ENCODE measurements at places on chromosomes 4 and X.

GRCh38 chr4:174397366-174398155, 113.8 kb downstream of the CEP44 start:
- DNase-seq = no peak

GRCh38 chr4:35818520-35818919, 425.8 kb downstream of the ARAP2 start:
- no peak for DNase-seq

DNA sequence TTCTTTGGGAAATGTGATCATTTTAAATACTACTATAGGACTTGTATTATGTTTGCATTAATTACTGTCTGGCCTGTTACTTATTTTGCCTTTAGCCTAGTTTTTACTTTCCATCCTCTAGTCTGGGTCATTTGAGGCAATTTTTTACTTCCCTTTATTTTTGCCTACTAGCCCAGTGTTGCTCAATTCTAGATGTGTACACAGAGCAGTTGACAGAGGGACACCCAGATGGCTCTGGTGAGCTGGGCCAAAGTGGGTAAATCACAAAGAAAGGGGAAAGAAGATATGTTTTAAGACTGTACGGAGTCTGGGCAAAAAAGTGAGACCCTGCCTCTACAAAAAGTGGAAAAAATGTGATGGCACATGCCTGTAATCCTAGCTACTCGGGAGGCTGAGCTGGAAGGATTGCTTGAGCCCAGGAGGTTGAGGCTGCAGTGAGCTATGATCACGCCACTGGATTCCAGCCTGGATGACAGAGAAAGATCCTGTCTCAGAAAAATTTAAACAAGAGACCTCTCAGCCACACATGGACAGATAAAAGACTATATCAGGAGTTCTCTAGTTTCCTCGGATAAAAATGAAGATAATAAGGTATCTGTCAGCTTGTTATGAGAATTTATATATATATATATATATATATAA, 35.7 kb downstream of the APOO start:
- no peak for DNase-seq

DNA sequence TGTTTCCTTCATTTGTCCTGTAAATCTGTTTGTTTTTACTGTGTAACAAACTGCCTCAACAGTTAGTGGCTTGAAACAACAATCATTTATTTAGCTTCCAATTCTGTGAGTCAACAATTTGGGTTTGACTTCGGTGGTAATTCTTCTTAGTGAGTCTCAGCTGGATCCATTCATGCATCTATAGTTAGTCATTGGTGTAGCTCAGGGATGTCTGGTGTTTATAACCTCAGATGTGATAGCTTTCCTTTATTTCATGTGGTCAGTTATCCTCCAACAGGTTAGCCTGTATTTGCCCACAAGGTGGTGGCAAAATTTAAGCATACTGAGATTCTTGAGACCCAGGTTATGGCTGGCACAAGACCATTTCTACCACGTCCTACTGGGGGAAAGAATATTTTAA, 1267.2 kb downstream of the RAPGEF2 start:
- DNase-seq = no peak

DNA sequence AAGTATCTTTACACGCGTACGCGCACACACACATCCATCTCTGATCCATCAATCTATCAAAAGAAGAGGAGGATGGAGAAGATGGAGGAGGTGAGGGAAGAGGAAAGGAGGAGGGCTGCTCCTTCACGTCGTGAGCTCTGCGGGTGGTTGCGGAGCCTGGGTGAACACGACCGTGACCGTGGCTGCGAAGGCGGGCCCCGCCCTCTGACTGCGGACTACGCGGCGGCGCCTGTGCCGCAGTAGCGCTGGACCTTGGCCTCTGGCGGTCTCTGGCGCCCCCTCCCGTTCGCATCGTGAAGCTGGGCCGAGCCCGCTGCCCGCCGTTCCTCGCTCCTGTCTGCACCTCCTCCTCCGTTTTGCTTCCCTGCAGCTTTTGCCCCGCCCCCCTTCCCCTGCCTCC, 37.7 kb upstream of the ARAF start:
- DNase-seq = no peak
